ENCODE measurements at places on chromosomes 16 and 17.

DNA sequence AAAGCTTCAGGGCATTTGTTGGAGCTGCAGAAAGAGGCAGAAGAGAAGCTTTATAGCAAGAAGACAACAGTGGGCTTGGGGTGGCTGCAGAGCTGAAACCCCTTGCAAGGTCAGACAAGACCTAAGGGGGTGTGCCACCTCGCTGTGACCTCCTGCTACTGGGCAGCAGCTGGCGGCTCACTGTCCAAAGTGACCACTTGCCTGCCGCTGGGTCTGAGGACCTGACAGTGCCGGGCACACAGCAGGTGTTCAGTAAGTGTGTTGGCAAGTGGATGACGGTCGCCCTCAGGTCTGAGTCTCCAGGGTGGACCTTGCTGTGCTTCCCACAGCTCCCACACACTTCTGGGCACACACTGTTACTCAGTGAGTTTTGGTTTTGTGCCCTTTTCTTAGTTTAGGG is 336.5 kb downstream of the C16orf95 start:
- no peak for DNase-seq

- DNase-seq = peak; percentile 63
Observed at GRCh38 chr17:76014100-76014924, 12.8 kb downstream of the EVPL start.

DNA sequence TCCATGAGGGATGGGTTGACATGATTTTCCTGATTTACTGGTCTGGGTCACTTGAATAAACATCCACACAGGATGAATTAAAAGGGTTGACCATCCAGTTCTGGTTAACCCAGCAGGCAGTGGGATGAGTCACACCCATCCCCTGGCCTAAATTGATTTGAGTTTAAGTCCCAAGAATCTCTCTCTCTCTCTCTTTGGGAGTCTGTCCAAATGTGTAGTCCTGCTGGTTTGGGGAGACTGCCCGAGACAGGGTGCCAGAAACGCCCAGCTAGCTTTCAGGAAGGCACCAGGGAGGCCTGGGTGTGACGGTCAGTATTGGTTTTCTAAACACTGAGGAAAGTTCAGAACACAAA is 38.8 kb downstream of the SCPEP1 start:
- DNase-seq = peak; percentile 41

- DNase-seq = no peak
Observed at GRCh38 chr17:35519906-35520442, 17.5 kb downstream of the SLFN12L start.

GRCh38 chr17:49435671-49436029 is 21.0 kb upstream of the PHB1 start:
- no peak for DNase-seq

DNA sequence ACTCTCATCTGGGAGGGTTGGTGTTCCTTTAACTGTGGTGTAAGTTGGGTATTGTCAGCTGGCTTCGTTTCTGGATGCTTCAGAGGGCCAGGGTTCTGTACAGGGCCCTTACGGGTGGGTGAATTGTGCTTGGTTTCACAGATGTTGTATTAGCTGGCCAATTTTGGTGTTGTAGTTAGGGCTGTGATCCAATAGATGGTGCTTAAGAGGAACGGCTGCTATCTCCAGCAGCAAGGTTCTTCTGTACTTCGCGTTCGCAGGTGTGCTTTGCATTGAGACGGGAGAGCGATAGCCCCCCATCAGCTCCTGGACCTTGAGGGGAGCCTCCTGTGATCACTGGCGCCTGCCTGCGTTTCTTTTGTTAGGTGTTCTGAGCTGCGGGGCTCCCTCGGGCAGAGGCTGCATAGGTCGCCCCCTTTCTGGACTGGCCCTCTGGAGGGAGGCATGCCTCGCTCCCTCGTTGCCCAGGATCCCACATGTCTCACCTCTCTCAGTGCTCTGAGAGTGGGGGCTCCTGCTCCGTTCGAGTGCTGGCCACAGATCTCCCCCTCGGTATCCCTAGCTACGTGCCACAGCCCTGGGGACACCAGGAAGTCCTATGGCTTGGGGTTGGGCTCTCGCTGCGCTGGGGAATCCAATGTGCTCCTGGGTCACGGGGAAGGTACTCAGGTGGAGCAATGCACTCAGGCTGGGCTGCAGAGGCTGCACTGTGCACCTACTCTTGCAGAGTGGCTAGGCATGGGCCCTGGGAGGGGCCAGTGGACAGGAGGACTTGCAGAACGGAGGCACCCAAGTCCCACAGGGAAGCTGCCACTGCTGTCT is 837 bp upstream of the PRDM7 start:
- peak; percentile 49 for DNase-seq

GRCh38 chr17:47257651-47258339 is 4.2 kb downstream of the ITGB3 start:
- peak; percentile 90 for DNase-seq

- no peak for DNase-seq
Observed at GRCh38 chr17:80621997-80622357, 77.3 kb downstream of the RPTOR start.

GRCh38 chr17:81097134-81097942 is 62.4 kb downstream of the BAIAP2 start:
- DNase-seq = peak; percentile 81

DNA sequence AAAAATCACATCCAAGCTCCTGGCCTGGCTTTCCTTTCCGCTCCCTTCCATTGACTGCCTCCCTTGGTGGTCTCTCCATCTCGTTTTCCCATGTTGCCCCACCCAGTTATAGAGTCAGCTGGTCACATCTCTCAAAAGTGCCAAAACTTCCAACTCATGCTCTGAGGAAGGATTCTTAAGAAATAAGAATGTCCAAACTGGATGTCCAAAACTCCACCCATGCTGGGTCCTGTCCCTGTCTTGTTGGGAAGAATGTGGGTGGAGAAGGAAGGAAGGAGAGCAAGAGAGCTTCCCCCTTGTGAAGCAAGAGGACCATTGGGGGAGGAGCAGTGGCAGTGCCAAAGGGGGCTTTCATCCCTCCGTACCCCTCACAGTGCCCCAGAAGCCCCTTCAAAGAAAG is 44.6 kb upstream of the MAP3K14 start:
- no peak for DNase-seq

DNA sequence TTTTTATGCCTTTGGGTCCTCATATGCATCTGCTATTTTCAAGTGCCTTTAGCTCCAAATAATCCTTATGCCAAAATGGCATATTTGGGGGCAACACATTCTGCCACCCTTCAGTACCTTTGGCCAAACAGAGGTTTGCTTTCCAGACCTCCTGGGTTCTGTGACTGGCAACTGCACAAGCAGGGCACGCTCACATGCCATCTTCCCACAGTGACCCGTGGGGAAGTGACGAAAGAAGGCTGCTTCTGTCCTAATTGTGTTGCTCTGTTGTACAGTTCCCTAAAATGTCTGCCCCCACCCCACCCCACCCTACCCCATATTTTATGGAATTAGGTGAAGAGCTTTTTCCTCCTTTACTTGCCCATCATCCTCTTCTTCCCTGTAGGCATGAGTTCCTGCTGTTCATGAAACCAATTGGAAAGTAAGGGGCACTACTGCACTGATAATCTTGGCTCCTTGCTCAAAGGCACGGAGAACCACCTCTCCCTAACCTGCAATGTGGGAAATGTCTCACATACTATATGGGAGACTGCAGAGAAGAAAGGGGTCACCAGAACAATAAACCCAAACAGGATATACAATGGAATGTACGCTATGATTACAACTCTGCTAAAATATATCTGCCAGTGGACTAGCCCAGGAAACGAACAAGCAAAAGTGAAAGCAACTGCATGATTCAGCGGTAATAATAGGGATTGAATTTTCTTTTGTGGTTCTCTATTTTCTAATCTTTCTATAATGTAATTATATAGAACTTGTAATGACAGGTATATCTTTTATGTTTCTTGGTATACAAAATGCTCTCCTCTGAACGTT is 3.3 kb upstream of the SLFN12L start:
- peak; percentile 23 for DNase-seq

- DNase-seq = no peak
Observed at GRCh38 chr17:50080827-50081226, 14.3 kb upstream of the PDK2 start.

DNA sequence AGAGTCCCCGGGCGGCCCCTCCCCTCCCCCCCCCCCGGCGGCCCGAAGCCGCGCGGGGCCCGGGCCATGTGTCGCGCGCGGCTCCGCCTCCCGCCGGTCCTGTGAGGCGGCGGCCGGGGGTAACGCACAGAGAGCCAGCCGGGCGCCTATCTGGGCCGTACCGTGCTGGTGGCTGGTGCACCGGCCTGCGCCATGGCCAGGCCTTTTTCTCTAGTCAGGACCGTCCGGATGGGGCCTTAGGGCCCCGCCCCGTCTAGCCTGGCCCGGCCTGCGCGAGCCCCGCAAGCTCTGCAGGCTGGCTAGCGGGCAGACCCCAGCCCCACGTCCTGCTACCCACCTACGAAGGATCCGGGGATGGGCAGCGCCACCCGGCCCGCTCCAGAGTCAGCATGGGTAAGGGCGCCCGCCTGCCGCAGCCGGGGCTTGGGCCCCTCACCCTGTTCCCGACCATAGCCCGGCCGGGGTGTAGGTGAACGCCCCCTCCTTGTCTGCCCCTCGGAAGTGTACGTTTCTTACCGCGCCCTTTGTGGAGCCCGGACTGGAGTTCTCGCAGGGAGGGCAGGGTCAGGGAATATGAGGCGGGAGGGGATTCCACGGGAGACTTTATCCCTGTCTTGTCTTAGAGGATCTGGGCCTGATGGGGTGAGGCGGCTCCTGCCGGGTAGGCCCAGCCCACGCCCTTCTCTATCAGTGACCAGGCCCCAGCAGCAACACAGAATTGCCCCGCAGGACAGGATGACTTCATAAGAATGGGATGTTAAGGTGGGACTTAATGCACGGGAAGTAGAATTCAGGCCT is at the start of gene CENPT:
Gene CENPT (minus strand): TSS at position 630 of the 798 bp plus-strand sequence. CDS start 13,834 bp downstream, outside the sequence.
- DNase-seq = peak; percentile 57

GRCh38 chr17:57745242-57745641 is at the start of gene CCDC182:
TSS of gene CCDC182 (minus strand) at chr17:57745299. CDS start at chr17:57745272, 27 bp downstream.
- no peak for DNase-seq

DNA sequence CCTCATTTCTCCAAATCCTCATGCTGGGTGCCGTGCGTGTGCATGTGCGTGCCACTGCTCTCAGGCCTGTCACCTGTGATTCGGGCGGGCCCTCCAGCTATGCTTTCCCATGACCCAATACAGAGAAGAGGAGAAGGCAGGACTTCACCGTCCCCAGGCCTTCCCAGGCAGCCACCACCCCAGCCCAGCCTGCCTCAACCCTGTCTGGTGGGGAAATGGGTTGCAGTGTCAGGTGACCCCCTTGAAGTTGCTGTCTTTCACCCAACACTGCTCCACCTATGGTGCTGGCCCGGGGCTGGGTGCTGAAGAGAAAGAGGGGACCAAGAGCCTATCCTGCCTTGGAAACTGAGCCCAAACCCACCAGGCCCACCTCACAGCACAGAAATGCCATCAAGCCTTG is 94.7 kb downstream of the GOSR1 start:
- DNase-seq = no peak
